Aorta (tissue), 5 donors: ENCODE measurements at places on chromosomes 7 and 10. TPM values are rescaled to one million over a fixed set of nuclear protein-coding genes. Genes with fewer than 3 reads are reported as not detected.

OTUD1 gene
- polyA plus RNA-seq, result 10.4 TPM

FKBP14 gene
- 4.9 TPM for polyA plus RNA-seq

GRCh38 chr7:127870231-127870907 is 160.9 kb downstream of the LRRC4 start:
- no peak for DNase-seq

GNAT3 gene
- polyA plus RNA-seq, result not detected

- no peak for DNase-seq
Observed at GRCh38 chr10:1416456-1417037, 320.8 kb downstream of the ADARB2 start.

- DNase-seq, result no peak
Observed at GRCh38 chr7:95577137-95577536, 19.2 kb downstream of the PDK4 start.

- peak; percentile 97 for DNase-seq
Observed at GRCh38 chr10:132307823-132308586, at the start of gene STK32C. STK32C (minus strand) TSS chr10:132307950; CDS start chr10:132307833, 117 bp downstream.

- DNase-seq, result no peak
Observed at GRCh38 chr7:150959739-150960734, 18.1 kb downstream of the KCNH2 start.

- DNase-seq, result no peak
Observed at GRCh38 chr10:23610626-23611307, 171.9 kb downstream of the OTUD1 start.

CSGALNACT2 gene
- polyA plus RNA-seq, result 18.2 TPM

TMEM273 gene
- polyA plus RNA-seq, result 7.8 TPM

GRCh38 chr7:81627536-81628287 is 142.1 kb downstream of the HGF start:
- no peak for DNase-seq

- DNase-seq, result no peak
Observed at GRCh38 chr7:127871226-127871625, 160.0 kb downstream of the LRRC4 start.

DNA sequence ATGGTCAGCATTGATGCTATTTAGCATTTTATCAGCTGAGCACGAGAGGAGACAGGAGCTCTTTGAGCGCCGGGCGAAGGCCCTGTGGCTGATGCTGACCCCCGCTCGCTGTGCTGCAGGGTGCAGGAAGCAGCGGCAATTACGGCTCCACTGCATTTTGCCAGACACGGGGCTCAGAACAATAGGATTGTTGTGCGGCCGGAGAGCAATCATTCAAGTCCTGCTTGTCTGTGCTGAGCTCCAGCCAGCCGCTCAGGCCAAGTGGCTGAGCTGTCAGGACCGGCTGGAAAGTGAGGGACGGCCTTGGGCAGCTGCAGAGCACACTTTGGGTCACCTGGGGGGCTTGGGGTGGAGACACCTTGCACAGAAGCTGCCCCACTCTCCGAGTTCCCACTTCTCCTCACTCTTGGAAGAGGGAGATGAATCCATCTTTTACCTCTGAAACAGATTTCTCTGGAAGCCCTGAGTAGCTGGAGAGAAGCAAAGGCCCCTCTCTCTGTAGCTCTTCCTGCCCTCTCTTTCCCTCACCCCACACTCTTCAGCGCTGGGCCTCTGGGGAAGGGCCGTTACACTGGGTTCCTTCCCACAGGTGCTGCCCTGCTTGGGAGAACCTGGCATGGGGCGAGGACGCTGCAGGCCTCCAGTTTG is 17.3 kb upstream of the ADARB2 start:
- DNase-seq, result no peak

DNA sequence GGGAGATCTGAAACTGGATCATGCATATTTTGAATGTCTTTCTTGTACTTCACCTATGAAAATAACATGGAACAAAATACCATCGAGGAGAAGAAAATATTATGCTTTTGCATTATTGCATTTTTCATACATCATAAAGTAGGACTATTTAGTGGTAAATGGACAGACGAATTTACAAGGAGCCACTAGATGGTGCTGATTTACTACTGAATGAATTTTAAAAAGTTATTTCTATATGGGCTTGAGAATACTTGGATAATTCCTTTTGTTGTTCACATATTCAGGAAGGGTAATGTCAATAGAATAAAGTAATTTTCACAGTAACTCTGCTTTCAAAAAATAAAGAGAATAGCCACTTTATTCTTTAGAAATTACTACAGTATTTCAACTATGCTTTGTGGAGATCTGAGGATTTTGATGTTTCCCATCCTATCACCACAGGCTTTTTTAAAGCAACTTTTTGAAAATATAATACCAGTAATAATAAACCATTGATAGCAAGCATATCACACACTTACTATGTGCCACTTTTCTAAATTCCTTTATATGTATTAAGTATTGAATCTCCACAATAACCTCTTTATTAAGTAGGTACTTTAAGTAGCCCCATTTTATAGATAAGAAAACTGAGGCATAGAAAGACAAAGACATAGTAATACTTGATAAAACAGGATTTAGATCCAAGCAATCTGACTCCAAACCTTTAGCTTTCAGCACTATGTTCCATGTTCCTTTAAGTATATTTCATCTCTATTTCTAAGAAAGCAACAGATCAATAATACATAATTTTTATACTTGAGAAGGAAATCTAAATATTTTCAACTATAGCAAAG is 38.6 kb downstream of the NEBL start:
- DNase-seq, result no peak

GRCh38 chr10:124534826-124535601 is 73.4 kb downstream of the LHPP start:
- DNase-seq, result no peak

LRRC18 gene
- polyA plus RNA-seq, result not detected

POLR2J2 gene
- not detected for polyA plus RNA-seq

- DNase-seq, result no peak
Observed at GRCh38 chr10:61902445-61903220, 1.1 kb downstream of the ARID5B start.

GRCh38 chr10:5964736-5965135 is 12.6 kb downstream of the IL15RA start:
- DNase-seq, result no peak

TSPAN13 gene
- 7.9 TPM for polyA plus RNA-seq

- DNase-seq, result no peak
Observed at GRCh38 chr7:134509010-134509409, 18.4 kb upstream of the AKR1B10 start.

DNA sequence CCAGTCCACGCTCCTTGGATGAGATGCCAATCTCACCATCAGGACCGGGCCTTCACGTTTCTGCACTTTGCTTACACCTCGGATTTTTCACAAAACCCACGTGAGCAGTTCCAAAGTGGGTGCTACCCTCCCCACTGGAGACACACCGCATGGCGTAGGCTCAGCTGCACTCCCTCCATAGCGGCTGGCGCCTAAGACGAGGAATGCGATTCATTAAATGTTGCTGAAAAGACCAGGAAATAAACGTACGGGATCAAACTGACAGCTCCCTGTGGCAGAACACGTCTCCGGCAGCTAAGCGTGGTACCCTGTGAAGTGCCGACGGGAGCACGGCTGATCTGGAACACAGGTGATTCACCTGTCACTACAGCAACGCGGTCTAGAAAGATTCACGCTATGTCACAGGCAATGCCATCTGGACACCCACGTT is 209.0 kb downstream of the DIP2C start:
- DNase-seq, result peak; percentile 40

GRCh38 chr7:17520941-17521340 is 222.5 kb downstream of the AHR start:
- no peak for DNase-seq

FFAR4 gene
- polyA plus RNA-seq, result not detected

DNA sequence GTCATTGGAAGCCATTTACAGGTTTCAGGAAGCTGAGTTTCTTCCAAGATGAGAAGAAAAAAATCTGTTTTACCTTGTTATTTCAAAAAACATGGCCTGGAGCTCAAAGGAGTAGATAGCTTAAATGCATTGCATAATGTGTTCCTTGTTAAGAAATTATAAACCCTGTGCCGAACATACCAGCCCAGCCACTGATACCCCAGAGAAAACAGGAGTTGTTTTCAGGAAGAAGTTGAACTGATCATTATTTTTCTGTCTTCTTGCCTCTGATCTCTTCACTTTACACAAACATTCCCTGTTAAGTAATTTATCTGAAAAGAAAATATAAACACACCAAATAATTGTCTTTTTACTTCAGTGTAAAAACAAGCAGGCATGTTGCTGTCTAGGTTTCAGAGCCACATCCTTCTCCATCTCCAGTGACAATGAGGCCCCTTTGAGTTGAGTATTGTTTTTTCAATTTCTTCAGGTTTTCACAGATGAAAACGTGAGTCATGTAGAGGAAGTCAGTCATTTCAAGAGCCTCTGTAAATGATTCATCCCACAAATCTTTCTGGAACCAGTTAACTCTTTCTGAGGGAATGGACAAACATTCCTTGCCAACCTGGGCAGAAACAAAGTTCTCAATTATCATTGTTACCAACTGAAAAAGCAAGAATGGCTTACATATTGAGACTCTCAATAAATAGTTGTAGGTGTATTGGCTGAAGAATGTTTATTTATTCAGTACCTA is 244.2 kb downstream of the IPMK start:
- no peak for DNase-seq

DNA sequence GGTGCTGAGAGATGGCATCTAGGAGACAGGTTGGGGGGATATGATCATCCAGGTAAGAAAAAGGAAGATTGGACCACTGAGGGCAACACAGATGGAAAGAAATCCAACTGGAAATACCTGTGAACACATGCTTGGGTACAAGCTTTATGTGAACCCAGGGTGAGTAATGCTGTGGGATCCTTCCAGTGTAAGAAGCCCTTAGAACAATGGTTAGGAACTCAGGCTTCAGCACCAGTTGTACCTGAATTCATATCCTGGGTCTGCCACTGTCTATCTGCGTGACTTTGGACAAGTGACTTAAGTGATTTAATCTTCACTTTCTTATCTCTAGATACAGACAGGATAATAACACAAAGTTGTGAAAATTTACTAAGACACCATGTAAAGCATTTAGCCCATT is 131.0 kb downstream of the ST7 start:
- DNase-seq, result no peak

- DNase-seq, result no peak
Observed at GRCh38 chr10:89217057-89217990, 10.2 kb upstream of the CH25H start.

SFRP4 gene
- 15.9 TPM for polyA plus RNA-seq

DNA sequence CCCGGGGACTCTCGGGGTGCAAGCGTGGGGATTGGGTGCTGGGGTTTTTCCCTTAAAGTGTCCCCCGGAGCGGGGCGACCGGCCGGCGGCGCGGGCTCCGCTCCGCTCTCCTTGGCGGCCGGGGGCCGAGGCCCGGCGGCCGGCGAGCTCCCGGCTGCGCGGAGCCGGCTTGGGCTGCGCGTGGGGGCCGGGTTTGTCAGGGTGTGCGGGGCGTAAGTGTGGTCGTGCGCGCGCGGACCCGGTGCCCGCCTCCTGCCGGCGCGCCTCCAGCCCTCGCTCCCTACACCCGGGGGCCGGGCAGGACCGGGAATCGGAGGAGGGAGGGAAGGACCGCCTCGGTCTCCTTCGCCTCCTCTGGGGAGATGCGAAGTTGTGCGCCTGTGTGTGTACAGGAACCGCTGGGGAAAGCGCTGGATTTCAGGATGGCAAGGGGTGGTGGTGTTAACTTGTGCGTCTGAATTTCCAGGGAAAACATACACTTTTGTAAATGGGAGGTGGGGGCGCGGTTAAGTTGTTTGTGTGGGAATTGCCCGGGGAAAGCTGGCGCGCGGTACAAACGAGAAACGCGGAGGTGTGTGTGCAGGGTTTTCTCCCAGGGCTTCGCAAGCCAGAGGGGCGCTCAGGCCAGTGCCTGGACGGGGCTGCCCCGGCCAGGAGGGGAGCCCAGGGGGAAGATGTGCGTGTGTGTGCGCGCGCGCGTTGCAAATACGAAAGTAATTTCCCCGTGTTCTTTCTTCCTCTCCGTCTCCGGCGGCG is 737 bp downstream of the ZMIZ1 start:
- DNase-seq, result peak; percentile 81

KEL gene
- polyA plus RNA-seq, result not detected

DNA sequence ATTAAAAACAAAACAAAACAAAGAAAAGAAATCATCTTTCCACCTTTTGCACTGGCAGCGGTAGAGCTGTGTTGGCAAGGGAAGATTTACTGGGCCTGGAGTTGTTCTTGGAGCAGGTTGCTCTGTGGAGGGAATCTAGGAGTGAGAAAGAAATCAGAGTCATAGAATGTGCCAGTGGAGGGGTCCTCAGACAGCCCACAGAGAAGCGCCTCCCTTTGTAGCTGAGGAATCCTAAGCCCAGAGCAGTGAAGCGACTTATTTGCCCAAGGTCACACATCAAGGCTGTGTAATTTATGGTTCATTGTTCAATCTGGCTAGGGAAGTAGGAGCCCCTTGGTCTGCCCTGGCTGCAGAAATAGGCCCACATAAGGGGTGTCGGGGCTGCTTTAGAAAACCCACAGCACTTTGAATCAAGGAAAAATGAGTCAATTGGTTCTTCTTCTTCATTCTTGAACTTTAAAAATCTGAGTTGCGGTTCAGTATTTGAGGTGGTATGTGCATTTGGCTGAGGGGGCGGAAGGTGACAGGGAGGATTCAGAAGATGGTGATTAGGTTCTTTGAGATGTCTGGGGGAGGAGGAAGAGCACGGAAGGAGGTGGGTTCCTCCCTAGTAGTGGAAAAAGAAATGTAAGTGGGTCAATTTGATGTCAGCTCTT is 253.7 kb downstream of the PTEN start:
- no peak for DNase-seq

- DNase-seq, result no peak
Observed at GRCh38 chr7:129636641-129637040, 25.1 kb downstream of the NRF1 start.

LEP gene
- polyA plus RNA-seq, result 0.05 TPM

- peak; percentile 83 for DNase-seq
Observed at GRCh38 chr10:124743191-124744101, 732 bp downstream of the FAM53B start.

DNA sequence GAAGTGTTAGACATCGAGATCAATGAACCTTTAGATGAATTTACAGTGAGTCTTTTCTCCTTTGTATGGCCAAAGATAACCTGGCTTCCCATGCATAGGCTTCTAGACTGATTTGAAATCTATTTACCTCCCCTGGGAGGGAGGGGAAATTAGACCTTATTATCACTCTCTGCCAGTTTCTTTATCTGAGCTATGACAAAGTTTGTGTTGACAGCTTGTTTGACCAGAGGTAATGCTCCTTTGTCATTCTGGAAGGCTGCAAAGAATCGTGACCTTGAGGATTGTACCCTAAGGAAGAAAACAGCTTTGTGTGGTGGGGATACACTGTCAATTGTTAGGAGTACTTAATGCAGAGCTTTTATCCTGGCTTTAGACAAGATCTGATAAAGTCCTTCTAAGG is 36.4 kb downstream of the RBM33 start:
- DNase-seq, result no peak

- DNase-seq, result no peak
Observed at GRCh38 chr7:63040336-63040735, 958.3 kb upstream of the ZNF722 start.

CALD1 gene
- polyA plus RNA-seq, result 1,235 TPM

- no peak for DNase-seq
Observed at GRCh38 chr7:138755331-138755747, 42.5 kb upstream of the TMEM213 start.

FAM25C gene
- 41.1 TPM for polyA plus RNA-seq
